Endothelial cell (in vitro differentiated cells): ENCODE measurements at places on chromosomes 12 and 14.
A peak's percentile ranks its signal among the peaks of the same experiment; 100 is the strongest.

DNA sequence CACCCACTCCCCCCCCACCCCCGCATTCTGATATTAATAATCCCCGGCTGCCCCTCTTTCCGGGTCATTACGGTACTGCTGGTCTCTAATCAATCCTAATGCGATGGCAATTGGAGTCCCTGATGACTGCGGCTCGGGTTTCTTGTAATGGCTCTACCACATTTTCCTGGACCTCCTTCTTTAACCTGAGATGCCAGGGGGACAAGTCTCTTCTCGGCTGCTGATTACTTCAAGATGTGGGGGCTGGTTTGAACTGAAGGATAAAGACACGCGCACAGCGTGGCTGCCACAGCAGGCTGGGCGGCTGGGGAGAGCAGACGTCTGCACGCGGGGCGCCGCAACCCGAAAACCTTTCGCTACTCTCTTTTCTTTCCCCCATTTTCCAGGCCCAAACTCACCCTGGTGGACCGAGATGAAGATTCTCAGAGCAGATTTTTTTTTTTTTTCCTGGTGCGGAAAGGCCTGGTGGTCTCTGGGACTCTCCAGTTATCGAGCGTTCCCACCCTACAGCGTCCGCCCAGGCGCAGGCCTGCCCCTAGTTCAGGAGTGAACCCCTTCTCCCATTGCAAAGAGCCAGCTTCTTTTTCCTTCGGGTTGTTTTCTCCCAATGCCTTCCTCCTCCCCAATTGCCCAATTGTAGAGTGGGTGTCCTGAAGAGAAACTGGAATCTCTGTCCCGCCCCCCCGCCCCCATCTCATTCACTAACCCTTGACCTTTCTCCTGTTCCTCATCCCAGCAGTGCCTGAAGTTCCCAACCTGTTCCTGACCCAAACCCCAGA is 6.0 kb upstream of the SIX1 start:
- DNase-seq = no peak

DNA sequence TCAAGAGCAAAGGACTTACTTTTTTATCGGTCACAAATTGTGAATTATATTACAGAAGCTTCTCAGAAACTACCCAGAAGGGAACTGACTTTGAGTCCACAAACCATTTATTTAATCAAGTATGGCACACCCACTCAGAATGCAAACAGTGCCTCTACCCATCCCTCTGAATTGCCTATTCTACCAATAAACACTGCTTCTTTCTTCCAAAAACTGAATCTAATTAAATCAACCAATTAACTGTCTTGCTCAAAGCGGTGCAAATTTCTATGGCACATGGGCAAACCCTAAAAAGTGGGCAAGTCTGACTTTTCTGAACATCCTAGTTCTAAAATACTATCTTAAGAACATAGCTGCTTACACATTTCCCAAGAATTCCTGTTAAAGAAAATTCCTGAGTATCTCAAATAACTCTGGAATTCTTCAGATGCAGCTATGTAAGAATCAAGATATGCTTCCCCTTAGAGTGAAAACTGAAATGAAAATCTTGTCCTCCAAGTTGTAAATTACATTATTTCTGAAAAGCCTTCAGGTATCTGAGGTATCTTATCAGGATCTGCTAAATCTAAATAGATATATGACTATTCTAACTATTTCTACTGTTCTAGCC is 4.3 kb downstream of the SPTLC2 start:
- no peak for DNase-seq

GRCh38 chr12:10027721-10028120 is 2.8 kb upstream of the CLEC9A start:
- no peak for DNase-seq

- no peak for DNase-seq
These were observed 282.7 kb downstream of the CACNA1C start for GRCh38 chr12:2335513-2335912.

DNA sequence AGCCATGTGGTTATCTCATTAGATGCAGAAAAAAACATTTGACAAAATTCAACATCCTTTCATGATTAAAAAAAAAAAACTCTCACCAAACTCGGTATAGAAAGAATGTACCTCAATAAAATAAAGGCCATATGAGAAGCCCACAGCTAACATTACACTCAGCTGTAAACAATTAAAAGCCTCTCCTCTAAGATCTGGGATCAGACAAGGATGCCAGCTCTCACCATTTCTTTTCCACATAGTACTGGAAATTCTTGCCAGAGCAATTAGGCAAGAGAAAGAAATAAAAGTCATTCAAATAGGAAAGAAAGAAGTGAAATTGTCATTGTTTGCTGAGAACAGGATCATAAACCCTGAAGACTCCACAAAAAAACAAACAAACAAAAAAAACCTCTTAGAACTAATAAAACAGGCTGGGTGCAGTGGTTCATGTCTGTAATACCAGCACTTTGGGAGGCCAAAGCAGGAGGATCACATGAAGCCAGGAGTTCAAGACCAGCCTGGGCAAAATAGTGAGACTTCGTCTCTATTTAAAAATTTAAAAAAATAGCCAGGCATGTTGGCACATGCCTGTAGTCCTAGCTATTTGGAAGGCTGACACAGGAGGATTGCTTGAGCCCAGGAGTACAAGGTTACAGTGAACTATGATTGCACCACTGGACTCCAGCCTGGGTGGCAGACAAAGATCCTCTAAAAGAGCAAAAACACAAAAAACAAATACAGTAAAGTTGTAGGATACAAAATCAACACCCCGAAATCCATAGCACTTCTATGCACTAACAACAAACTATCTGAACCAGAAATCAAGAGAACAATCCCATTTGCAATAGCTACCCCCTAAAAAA is 114.4 kb downstream of the FOXA1 start:
- DNase-seq = no peak

DNA sequence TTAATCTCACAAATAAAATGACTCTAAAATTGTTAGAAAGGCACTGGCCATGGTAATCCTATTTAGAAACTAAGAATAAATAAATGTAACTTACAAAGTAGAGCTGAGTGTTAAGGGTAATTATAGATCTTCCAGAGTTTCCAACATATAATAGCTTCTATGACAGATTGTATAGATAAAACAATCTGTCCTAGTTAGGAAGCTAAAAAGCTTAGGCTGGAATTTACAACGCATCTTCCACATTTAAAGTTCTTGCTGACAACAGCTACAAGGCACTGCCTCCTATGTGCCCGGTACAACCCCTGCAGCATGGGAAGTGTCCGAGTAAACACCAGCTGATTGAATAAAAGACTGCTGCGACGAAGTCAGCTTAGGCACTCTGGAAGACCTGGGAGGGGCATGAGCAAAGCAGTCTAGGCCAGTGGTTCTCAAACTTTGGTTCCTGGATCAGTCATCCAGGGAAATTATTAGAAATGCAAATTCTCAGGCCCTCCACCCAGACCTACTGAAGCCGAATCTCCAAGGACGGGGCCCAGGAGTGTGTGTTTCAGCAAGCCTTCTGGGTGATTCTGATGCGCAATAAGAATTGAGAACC is 635.6 kb upstream of the TBX3 start:
- no peak for DNase-seq

DNA sequence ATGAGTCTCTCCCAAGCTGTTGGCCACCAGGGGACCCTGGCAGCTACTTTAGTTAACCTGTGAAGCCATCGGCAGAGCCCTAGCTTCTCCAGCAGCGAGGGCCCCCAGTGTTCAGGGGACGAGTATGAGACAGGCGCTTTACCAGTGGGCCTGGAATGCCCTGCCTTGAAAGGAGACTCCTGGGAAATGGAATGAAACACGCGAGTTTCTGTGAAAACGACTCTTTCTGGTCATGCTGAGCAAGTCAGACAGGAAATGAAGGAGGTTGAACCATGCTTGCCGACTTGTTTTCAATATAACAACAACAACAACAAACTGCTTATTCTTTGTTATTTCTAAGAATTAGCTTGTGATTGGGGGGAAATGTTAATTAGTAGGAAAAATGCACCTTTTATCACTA is 42.9 kb downstream of the SFSWAP start:
- no peak for DNase-seq

- no peak for DNase-seq
These were observed 412.4 kb downstream of the PCNX1 start for GRCh38 chr14:71319666-71320065.

- no peak for DNase-seq
These were observed 4.5 kb upstream of the SIX1 start for GRCh38 chr14:60653701-60654161.

- DNase-seq = no peak
These were observed 212.3 kb downstream of the TMEM121 start for GRCh38 chr14:105738638-105739037.

- no peak for DNase-seq
These were observed 208.2 kb downstream of the KIF26A start for GRCh38 chr14:104346608-104347007.

- no peak for DNase-seq
These were observed 129.5 kb downstream of the DAAM1 start for GRCh38 chr14:59317798-59318505.

DNA sequence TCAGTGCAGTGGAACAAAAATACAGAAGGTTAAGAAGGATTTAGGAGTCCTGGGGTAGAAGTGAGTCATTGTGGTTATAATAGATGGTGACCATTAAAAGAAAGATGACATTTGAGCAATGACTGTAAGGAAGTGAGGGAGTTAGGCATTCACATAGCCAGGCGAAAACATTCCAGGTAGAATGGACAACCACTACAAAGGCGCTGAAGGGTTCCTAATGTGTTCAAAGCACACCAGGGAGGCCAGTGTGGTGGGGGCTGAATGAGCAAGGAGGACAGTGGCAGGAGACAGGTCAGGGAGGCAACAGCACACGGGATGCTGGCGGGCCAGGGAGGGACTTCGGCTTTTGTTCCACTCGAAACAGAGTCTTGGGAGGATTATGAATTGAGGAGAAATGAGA is 129.9 kb downstream of the NPAS3 start:
- DNase-seq = no peak

DNA sequence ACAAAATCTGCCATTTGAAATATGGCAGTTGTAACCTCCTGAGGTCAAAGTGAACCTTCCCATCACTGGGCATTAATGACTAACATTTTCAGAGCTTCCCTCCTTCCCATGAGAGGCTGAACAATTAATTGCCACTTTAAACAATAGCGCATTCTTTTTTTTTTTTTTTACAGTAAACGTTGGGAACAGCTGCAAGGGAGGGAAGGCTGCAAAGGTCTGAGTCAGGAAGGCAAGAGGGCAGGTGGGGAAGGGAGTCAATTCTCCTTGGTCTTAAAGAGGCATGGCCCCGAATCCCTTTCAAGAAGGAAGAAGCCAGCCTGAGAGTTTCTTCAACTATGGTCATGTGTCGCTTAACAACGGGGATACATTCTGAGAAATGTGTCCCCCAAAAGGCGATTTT is 41.0 kb upstream of the PLEKHG3 start:
- no peak for DNase-seq

GRCh38 chr12:38695057-38695456 is 210.3 kb downstream of the CPNE8 start:
- no peak for DNase-seq

DNA sequence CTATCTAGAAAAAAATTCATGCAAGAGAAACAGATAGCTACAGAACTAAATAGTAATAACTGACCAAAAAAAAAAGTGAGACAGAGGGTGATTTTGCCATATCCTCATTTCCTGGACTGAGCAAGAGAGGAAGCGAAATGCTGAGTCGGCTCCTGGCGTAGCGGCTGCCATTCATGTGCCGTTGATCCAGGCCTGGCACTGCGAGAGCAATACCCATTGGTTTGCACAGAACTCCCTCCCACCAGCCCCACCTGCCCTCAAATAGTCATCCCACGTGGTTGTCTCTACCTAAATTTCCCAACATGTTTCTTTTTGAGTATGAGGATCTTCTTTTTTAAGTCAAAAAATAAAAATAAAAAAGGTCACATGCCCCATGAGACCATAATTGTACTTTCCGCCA is 9.4 kb upstream of the WNT5B start:
- no peak for DNase-seq

DNA sequence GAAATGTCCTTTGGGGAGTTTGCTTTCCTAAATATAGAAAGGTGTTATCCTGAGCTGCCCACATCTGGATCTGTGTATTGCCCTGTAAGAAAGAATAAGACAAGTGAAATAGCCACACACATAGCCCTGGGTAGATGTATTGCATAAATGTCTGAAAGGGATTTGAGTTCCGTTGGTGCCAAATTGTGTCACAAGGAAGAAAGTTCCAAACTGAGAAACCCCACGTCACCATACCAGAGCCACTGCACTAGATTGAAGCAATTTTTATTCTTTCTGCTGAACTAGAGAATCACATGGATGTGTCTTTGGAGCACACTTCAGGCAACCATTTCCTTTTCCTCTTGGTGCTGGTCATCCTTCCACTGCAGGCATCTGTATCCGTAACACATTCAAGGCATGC is 5.0 kb downstream of the RNASE9 start:
- DNase-seq = no peak

GRCh38 chr12:111035578-111036301 is 115.4 kb upstream of the MYL2 start:
- peak; percentile 20 for DNase-seq

GRCh38 chr12:116247377-116247776 is 30.1 kb downstream of the MED13L start:
- no peak for DNase-seq

DNA sequence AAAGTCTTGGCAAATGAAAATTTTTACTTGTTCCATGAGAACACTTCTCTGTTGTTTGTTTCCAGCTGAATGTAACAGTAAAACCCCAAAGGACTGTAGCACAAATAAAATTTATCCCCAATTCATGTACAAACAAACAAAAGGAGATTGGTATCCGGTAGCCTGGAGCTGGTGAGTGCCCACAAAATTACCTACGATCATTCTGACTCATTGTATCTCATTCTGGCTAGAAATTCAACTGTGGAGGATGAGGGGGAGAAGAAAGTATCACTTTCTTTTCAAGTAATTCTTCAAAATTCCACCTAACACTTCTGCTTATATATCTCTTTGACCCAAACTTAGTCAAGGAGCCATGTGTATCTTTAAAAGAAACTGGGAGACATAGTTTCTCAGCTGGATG is 268.5 kb downstream of the ALG10B start:
- DNase-seq = no peak

GRCh38 chr12:49542592-49543160 is 3.8 kb downstream of the KCNH3 start:
- DNase-seq = no peak

DNA sequence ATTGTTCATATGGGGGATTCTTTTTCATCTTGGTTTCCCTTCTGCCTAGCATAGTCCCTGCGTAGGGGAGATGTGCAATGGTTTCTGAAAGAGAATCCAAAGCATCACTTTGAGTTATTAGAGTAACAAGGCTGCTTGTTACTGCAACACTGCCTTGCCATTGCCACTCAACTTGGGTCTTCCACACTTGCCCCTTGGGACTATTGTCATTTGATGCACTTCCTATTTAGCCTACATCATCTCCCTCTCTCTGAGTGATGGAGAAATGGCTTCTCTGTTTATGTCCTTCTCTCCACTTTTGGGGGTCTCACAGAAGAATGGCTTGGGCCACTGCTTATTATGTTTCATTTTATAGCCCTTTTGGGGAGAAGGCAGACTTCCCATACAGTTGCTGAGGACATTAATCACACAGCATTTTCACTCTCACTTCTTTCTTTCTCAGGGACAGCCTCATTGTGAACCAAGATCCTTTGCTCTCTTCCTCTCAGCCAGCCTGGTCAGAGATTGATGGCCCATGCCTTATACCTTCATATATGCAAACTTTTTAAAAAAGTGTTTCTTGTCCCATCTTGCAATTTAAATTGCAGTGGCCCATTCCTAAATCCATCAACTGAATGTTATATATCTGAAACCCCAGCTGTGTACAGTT is 50.8 kb upstream of the POC1B start:
- no peak for DNase-seq
